ENCODE measurements at places on chromosomes 1 and 21. TPM values are rescaled to one million over a fixed set of nuclear protein-coding genes. Genes with fewer than 3 reads are reported as not detected.

Gene UBE2U
- not detected for total RNA-seq

Gene RSPH1
- 5.6 TPM for total RNA-seq

Gene PADI3
- total RNA-seq, result 0.72 TPM

Gene GREM2
- total RNA-seq, result 52.2 TPM

Gene PTGER3
- 28.4 TPM for total RNA-seq

Gene RCOR3
- total RNA-seq, result 42.1 TPM

Gene GRHL3
- total RNA-seq, result 1.4 TPM

Gene GNG12
- 89.9 TPM for total RNA-seq

Gene APOBEC4
- not detected for total RNA-seq

Gene AGT
- total RNA-seq, result 341 TPM

Gene FNBP1L
- 57.1 TPM for total RNA-seq

Gene COL18A1
- 172 TPM for total RNA-seq

Gene CRNN
- not detected for total RNA-seq

Gene C1QC
- total RNA-seq, result 217 TPM

Gene ZNF691
- total RNA-seq, result 10.6 TPM

Gene OR11L1
- total RNA-seq, result not detected

Gene ADGRB2
- 6.0 TPM for total RNA-seq

Gene S100A14
- 56.9 TPM for total RNA-seq

Gene A3GALT2
- total RNA-seq, result not detected

Gene C1orf87
- total RNA-seq, result not detected

Gene ADORA1
- 7.3 TPM for total RNA-seq

Gene LRRN2
- total RNA-seq, result 2.4 TPM

Gene AMY1B
- total RNA-seq, result not detected

Gene MAP10
- total RNA-seq, result 2.7 TPM

Gene ESRRG
- 5.4 TPM for total RNA-seq

Gene RAB42
- total RNA-seq, result 1.8 TPM

Measured in mucosa of gallbladder (tissue), 1 donor.